ENCODE measurements at places on chromosomes 11 and 22.

- peak; percentile 45 for DNase-seq
Observed at GRCh38 chr11:47514825-47515647, 37.9 kb downstream of the CELF1 start.

DNA sequence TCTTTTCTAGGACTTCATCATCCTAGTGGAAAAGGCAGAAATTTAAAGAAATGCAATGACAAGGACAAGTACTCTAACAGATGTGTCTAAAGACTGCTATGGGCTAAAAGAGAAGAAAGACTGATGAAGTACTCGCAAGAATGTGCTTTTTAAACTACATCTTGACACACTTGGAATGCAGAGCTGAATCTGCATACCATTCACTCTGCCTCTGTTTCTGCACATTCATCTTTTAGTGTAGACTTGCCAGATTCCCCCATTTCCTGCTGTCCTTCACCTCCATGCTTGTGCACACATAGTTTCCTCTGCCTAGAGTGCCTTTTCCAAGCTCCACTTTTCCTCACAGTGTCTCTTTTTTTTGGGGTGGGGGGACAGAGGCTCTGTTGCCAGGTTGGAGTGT lies 239.0 kb upstream of the CCDC179 start:
- DNase-seq: no peak

GRCh38 chr11:117883063-117883462 lies 6.6 kb upstream of the FXYD6 start:
- DNase-seq: no peak

- no peak for DNase-seq
Observed at GRCh38 chr11:10537600-10537999, 3.4 kb downstream of the RNF141 start.

- no peak for DNase-seq
Observed at GRCh38 chr22:35721960-35722359, 4.3 kb downstream of the APOL5 start.

DNA sequence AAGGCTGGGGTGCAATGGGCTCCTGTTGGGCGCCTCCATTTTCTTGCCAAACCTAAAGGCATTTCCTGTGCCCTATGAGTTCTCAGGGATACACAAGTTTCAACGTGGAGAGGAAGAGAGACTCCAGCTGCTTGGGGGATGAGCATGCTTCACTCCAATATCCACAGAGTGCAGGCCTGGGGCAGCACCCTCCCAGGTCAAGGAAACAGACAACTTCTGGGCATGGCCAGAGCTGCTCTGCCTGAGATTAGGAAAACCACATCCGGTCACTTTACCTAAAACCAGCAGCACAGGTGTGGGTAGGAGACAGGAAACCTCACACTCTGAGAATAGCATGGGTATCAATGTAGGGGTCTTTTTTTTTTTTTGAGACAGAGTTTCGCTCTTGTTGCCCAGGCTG lies 28.7 kb downstream of the TMEM184B start:
- no peak for DNase-seq
